GM18507 (cell line): ENCODE measurements at places on chromosomes 16 and 17.
A peak's percentile ranks its signal among the peaks of the same experiment; 100 is the strongest.

DNA sequence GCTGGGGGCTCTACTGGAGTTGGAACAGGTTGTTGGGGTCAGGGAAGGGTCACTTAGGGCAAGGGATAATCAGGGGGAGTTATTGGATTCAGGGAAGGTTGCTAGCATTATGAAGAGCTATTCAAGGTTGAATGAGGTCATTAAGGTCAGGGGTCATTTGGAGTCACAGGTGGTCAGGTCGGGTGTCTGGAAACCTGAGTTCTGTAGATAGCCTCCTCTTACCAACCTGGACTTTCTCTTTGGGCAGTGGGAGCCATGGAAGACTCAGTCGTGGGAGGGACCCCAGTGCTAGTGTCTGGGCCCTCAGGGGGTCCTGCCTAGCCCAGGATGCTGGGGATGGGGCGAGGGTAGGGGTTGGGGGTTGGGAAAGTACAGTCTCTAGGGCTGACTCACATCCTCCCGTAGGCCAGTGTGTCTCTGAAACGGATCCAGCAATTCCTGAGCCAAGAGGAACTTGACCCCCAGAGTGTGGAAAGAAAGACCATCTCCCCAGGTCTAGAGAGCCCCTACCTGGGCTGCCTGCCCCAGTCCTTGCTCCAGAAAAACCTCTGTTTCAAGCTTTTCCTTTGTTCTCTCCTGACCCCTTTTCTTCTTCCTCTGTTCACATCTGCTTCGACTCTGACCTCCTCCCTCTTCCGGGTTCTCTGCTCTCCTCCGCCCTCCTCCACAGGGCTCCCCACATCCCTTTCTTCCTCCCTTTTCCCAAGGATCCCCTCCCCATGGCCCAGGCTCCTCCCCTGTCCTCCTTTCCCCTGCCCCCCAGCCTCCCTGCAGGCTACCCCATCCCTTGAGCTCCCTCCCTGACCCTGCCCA lies 33.5 kb downstream of the ABCC3 start:
- no peak for DNase-seq

DNA sequence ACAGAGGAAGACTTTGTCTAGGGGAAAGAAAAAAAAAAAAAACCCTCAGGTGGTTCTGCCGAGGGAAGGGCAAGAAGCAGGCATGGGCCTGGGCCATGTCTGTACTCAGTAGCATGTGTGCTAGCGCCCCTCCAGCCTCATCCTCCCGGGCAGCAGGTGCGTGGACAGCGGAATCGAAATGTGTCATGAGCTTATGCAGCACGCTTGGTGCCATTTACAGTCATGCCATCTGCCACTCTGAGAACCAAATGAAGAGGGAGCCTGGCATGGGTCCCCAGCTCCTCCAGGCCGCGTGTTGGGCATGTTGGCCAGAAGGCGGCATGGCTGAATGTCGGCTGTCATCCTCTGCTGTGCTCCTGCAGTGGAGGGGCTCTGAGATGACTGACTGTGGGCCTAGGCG lies 31.4 kb downstream of the CRAMP1 start:
- no peak for DNase-seq

- DNase-seq = no peak
Measured at GRCh38 chr17:33028778-33029177, 37.1 kb downstream of the SPACA3 start.

- DNase-seq = no peak
Measured at GRCh38 chr16:70746708-70747424, 54.1 kb downstream of the VAC14 start.

GRCh38 chr17:79789943-79790804 lies 6.7 kb downstream of the CBX8 start:
- peak; percentile 48 for DNase-seq

DNA sequence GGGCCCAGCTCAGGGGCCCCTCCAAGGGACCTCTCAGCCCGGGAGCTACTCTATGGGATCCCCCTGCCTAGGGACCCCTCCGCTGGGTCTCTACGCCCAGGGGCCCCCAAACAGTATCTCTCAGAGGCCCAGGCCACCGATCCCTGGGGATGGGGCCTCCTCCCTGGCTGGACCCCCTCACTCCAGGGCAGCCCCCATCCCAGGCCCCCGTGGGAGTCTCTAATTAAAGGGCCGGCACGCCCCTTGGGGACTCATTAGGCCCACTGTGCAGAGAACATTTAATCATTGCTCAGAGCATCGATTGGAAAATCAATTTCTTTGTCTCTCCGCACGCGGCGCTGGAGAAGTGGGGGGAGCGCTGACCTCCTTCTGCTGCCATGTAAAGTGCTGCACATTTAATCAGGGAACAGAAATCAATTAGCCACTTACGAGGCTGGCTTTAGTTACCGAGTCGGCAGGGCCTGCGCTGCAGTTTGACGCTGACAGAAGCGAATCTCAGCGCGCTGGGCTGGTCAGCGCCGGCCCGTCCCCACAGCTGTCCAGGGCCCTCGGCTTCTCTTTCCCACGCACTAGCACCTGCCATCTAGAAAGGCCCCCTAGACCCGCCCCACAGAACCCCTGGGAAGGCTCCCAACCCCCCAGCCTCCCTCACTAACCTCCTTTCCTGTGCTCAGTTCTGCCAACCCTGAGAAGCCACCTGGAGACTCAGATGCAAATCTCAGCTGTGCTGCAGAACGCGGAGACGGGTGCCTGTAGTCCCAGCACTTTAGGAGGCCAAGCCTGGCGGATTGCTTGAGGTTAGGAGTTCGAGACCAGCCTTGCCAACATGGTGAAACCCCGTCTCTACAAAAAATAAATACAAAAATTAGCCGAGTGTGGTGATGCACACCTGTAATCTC lies 20.2 kb upstream of the C1QL1 start:
- DNase-seq = no peak

DNA sequence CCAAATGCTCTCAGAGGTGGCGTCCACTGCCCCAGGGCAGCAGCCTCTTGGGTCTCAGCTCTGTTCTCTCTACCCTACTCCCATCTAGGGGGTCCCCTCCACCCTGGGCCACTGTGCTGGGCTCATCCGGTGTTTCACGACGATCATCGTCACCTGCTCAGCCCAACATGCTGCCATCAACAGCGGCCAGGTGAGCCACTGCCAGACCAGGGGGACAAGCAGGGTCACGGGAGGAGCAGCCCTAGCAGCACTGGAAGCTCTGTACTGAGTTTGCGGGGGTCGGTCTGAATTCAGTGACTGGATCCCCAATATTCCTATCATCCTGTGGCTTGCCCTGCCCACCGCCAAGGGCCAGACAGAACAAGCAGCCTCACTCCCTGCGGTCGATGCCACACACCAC lies 16.0 kb downstream of the ALOX12B start:
- DNase-seq = no peak

- DNase-seq = no peak
Measured at GRCh38 chr16:29000019-29000418, 15.2 kb downstream of the LAT start.

- DNase-seq = no peak
Measured at GRCh38 chr16:23508589-23509440, 1.5 kb downstream of the GGA2 start.

- DNase-seq = no peak
Measured at GRCh38 chr17:38578229-38579082, 27.3 kb downstream of the SRCIN1 start.

DNA sequence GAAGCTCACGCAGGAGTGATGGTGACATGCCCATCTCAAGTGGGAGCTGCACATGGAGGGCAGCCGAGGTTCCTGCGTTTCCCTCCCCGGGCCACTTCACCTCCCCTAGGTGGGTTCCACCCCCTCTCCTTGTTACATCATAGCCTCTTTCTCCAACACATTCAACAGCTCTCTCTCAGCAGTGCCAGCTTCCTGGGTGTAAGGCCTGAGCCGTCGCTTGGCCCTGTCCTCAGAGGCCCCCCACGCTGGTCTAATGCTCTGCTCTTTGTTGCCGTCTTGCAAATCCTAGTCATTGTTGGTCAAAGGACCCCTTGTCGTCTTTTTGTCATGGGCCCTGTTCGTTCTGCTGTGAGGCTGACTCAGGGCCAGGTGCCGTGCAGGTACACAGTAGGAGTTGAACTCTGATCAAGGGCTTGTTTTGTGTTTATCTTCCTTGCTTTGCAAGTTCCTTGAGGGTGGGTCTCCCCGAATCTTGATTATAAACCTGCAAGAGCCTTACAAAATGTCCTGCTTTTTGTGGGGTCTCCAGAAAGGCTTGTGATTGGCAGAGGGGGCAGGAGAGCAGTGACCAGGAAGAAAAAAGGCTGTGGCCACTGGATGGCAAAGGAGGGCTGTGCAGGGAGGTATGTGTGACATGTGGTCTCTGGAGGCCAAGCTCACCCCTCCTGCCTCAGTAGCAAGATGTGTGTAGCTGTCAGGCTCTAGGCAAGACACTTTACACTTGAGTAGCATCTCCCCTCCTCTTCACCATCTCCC lies 136.6 kb downstream of the CCDC182 start:
- DNase-seq = no peak

- DNase-seq = no peak
Measured at GRCh38 chr17:63925615-63926014, 6.5 kb downstream of the CD79B start.

- no peak for DNase-seq
Measured at GRCh38 chr16:73020409-73020884, 27.5 kb downstream of the ZFHX3 start.

DNA sequence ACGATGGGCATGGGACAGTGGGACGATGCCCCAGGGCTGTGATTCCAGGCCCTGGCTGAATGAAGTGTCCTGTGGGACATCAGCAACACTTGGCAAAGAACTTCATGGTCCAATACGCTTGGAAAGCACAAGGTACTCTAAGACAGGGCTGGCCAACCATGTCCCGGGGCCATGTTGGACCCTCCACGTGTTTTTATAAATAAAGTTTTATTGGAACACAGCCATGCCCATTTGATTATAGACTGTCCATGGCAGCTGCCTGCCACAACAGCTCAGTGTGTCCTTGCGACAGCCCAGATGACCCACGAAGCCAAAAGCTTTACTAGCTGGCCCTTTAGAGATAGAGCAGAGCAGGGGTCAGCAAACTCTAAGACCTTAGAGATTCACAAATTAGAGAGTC lies 282.1 kb downstream of the C16orf95 start:
- DNase-seq = no peak

DNA sequence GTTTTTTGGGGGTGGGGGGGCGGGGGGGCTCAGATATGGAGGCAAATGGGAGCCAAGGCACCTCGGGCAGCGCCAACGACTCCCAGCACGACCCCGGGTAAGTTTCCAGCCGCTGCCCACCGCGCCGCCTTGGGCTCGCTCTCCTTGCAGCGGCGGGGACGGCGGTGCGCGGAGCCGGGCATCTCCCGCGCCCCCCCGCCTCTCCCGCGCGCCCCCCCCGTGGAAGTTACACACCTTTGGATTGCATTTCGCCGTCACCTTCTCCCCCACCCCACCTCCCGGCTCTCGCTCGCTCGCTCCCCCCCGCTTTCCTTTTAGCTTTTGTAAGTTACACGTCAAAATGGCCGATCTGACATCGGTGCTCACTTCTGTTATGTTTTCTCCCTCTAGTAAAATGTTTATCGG lies 387 bp downstream of the MSI2 start:
- no peak for DNase-seq

DNA sequence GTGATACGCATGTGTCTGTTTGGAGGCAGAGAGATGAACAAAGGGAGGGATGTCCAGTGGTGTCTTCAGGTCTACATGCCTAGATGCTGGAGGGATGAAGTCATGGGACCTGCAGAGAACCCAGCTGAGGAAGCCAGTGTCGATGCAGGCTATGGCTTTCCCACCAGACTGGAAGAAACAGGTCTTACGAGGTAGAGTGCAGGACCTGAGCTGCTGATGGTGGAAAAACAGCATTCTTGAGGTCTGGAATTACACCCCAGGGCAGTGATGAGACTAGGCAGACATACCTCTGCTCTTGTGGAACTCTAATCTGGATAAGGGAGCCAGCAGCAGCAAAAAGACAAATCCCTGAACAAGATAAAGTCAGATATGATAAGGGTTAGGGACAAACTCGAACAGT lies 37.4 kb downstream of the ARSG start:
- no peak for DNase-seq

- no peak for DNase-seq
Measured at GRCh38 chr17:80820331-80820730, 171.3 kb upstream of the CHMP6 start.

- DNase-seq = no peak
Measured at GRCh38 chr17:6488008-6488539, 43.8 kb downstream of the PIMREG start.

GRCh38 chr17:9811537-9811936 lies 10.3 kb downstream of the GSG1L2 start:
- no peak for DNase-seq

GRCh38 chr17:44355642-44356099 lies 8.0 kb downstream of the FAM171A2 start:
- no peak for DNase-seq

DNA sequence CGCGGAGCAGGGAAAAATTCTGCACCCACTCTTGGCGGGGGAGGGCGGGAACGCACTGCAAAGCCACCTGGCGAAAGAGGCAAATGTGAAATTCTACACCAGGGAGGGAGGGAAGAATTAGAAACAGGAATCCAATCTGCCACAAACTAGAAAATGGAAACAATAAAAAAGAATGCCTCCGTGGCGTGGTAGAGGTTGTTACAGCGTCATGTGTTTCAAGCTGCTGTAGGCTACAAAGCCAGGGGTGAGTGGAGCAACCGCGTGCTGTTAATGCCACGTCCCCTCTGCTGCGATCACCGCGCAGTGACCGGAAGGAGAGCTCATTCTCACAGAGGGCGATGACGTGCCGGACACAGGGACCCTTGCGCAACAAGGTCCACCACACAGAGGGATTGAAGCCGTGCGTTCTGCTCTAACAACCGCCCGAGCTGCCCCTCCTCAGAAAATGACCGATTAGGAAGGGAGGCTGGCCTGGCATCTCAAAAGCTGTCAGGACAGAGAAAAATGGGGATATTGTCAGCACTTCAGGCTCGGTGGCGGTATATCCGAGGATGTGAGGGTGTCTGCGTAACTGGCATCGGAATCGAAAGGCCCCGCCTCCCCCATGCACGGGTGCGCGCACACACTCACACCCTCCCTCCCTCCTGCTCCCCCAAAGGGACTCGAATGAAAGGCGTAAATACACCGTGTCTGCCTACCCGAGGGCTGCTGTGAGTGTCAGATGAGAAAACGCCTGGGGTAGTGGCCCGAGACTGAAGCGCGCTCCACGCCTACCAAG lies 70.8 kb upstream of the TNRC6C start:
- no peak for DNase-seq
